Substantia nigra (tissue), 51 donors: ENCODE measurements at places on chromosomes 11 and 22.

DNA sequence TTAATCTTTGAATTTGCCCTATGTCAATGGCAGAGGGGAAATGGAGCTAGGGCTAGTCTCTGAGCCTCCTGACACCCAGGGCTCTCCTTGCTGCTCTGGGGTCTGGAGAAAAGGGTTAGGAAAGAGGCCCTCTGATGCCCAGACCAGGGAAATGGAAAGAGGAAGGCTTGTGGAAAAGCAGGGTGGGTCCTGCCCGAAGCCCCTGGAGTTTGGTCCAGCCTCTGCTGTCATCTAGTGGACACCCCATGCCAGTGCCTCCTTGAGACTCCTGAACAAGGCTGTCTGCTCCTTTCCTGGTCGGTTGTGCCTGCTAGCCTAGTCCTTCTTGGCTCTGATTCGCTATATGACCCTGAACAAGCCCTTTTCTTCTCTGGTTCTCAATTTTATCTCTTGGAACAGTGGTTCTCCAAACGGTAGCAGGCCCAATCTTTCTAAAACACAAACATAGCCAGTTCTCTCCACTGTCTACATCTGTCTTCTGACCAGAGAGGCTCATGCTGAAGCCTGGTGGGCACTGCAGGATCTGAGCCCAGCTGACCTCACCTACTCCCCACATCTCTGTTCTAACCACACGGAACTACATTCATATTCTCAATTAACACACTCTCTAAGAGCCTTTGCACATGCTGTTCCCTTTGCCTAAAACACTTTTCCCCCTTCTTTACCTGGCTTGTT lies 8.8 kb upstream of the PLA2G3 start:
- DNase-seq = peak; percentile 53

- no peak for DNase-seq
Observed at GRCh38 chr11:75403037-75403436, 3.7 kb downstream of the RPS3 start.

- no peak for DNase-seq
Observed at GRCh38 chr11:75434051-75434450, 1.0 kb upstream of the KLHL35 start.

DNA sequence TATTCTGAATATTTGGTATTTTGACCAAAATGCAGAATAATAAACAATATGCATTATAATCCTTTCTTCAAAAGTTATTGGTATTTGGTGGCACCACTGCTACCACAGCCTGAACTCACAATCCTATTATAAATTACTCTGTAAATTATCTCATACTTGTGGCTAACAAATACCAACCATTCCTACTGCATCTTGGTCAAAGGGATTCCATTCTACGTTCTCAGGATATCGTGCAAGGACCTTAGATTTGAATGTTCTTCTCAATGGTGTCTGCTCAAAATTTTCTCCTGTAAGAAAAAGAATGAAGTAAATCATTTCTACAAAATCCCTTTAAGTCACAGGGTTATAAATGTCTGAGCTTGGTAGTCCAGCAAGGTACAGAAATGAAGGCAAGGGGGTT lies 58.7 kb downstream of the DENND5A start:
- no peak for DNase-seq

DNA sequence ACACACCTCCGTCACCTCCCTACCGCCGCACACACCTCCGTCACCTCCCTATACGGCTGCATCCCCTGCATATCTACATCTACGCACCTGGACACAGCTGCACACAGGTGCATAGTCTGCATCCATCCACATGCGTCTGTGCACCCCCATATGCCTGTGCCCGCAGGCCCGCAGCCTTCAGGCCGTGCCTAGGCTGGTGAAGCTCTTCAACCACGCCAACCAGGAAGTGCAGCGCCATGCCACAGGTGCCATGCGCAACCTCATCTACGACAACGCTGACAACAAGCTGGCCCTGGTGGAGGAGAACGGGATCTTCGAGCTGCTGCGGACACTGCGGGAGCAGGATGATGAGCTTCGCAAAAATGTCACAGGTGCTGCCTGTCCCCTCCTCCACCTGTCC lies 4.8 kb downstream of the PKP3 start:
- no peak for DNase-seq

- DNase-seq = no peak
Observed at GRCh38 chr22:48851933-48852549, 975.6 kb downstream of the BRD1 start.

GRCh38 chr22:18156878-18157713 lies 7.1 kb downstream of the USP18 start:
- peak; percentile 55 for DNase-seq

DNA sequence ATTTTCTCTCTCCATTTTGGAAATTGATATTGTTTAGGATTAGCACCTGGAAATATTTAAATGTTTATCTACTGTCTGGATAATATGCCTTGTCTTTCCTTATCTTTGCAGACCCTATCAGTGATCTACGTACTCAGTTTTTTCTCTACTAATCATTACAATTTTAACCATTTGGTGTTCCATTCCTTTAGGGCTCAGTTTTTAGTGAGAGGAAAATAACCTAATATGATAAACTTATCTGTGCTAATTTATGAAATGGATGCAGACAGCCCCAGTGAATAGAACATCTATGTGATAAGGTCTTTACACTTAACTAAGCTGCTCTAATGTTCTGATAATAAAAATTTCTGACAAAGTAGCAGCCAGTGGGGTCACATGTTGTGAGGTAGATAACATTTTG lies 68.5 kb downstream of the SVIP start:
- no peak for DNase-seq

GRCh38 chr11:65180877-65181568 lies 705 bp upstream of the CAPN1 start:
- DNase-seq = no peak

DNA sequence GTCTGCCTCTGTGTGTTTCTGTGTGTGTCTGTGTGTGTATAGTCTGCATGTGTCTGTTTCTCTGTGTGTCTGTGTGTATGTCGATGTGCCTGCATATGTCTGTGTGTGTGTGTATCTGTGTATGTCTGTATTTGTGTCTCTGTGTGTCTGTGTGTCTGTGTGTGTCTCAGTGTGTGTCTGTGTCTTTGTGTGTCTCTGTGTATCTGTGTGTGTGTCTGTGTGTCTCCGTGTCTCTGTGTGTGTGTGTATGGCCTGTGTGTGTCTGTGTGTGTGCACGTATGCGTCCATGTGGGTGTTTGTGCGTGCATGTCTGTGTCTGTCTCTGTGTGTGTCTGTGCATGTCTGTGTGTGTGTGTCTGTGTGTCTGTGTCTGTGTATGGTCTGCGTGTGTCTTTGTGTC lies 439 bp downstream of the SNX32 start:
- no peak for DNase-seq

DNA sequence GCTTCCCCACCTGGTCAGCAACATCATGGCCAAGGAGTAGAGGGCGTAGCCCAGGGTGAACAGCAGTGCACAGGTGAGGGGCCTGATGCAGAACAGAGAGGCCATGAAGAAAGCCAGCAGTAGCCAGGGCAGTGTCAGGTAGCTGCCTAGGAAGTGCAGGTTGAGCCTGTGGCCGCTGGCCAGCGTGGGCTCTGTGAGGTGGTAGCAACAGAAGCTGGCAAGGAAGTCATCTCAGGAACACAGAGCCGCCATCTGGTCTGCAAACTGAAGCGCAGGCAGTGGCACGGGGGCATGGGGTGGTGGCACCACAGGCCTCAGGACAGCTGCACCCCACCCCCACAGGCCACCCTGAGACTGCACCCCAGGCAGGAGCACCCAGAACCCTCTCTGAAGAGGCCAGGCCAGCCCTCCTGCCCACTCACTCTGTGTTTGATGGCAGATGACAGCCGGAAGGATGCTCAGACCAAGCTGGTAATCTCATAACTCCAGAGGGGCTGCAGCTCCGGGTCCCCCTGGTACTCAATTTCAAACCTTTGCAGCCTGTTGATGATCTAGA lies 95.3 kb downstream of the MED15 start:
- no peak for DNase-seq

- DNase-seq = no peak
Observed at GRCh38 chr11:121450401-121450800, 1.7 kb upstream of the SORL1 start.

DNA sequence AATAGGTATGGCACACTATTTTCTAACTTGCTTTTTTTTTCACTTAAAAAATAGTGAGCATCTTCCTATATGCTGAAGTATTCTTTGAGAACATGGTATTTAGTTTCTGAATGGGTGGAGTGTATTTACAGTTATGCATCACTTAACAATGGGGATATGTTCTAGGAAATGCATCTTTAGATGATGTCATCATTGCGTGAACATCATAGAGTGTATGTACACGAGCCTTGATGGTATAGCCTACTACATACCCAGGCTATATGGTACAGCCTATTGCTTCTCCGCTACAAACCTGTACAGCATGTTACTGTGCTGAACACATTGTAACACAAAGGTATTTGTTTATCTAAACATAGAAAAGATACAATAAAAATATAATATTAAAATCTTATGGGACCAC lies 124.3 kb upstream of the ASPHD2 start:
- no peak for DNase-seq

DNA sequence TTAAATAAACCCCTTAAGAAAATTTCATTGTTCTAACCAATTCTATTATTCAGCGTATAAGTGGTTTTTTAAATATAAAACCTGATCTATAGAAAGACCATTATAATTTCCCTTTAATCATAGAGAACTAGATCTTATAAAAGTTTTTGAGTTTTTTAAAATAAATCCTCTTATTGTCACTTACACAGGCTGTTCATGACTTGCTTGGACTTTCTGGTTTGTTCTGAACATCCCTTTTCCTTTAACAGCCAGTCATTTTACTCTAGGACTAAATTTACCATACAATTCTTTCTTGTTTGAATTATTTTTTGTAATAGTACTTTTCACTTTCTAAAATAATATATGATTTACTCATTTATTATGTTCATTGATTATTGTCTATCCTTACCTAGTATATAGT lies 4.7 kb downstream of the NXPE2 start:
- no peak for DNase-seq

GRCh38 chr22:44033694-44034093 lies 9.6 kb downstream of the PARVB start:
- DNase-seq = no peak

DNA sequence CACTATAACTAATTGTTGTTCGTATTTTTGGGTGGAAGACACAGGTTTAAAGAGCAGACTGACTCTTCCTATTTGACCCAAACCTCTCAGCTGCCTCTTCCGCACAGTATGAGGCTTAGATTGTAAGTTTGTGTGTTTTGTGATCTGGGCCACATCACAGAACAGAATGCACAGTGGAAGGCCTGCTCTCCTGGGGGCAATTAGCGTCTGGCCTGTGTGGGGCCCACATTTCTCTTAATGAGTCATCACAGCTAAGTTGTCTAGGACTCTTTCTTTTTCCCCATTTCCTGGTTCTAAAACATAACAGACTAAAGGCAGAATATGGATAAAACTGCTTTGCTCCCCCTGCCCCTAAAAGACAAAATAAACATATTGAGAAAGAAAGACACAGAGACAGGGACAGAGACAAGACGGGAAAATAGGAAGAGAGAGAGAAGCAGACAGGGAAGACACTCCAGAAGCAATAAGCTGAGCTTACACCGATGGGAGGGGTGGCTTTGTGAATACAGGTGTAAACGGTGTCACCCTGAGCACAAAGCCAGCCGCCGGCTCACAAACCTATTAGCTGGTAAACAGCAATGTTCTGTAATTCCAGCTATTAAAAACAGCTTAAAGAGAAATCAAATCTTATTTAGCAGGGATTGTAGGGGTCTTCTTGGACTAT lies 127.4 kb upstream of the OPCML start:
- no peak for DNase-seq

- no peak for DNase-seq
Observed at GRCh38 chr11:67022341-67022933, 497 bp upstream of the SYT12 start.

- DNase-seq = no peak
Observed at GRCh38 chr22:45891471-45891995, 85.4 kb downstream of the WNT7B start.

GRCh38 chr11:109298865-109299264 lies 123.1 kb upstream of the C11orf87 start:
- no peak for DNase-seq

DNA sequence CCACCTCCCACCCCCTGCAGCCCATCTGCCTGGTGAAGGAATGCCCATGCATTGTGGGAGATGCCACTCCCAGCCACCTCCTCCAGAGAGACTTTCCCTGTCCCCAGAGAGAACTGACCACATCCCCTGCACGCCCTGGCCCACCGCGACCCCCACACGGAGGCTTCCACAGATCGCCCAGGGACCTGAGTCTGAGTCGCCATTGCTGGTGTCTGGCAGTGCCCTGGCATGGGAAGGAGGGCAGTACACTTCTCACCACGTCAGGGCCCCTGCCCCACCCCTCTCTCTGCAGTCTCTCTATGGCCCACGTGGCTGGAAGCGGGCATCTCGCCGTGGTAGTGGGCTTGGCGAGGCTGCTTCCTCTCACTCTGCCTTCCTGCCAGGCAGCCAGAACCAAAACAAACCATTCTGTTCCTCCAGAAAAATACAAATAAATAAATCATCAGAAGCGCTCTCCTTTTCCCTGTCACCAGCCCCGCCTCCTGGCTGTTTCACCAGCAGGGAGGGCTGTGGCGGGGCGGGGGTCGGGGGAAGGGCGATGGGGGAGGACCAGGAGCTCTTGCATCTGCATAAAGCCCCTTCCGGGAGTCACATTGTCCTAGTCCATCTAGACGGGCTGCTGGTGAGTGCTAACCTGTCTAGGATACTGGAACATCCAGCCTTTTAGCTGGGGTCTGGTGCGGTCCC lies 20.9 kb downstream of the SHISAL1 start:
- DNase-seq = no peak

DNA sequence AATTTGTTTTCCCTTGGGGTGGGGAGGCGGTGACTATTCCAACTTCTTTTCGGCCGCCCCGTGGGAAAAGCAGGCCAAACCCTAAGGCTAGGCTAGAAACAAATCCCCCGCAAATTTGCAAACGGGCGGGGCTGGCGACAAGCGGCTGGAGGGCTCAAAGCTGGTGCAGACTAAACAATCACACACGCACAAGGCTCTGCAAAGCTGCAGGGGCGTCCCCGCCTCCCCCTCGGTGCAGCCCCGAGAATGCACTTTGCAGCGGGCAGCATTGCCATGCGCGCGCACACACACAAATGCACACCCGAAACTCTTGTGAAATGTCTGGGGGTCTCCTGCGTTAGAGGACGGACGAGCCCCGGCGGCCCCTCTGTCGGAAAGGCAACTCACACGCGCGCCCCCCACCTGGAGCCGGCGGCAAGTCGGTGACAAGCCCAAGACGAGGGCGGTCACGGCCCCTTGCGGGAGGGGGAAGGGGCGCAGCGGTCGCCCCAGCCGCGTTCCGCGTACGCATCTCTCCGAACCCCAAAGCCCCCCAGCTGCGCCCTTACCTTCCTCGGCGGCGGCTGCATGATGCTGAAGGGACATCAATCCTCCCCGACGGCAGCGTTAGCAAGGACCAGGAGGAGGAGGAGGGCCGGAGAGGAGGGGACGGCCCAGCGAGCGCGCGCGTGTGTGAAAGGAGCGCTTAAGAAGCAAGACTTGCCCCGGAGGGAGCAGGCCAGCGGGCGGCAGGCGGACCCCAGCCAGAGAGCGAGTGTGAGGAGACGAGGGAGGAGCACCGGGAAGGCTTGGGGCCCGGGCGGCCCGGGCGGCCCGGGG lies 600 bp downstream of the FCHSD2 start:
- DNase-seq = peak; percentile 78

- DNase-seq = no peak
Observed at GRCh38 chr22:29251981-29252911, 15.5 kb downstream of the RHBDD3 start.
